ENCODE measurements at places on chromosomes 6 and 20.
A peak's percentile ranks its signal among the peaks of the same experiment; 100 is the strongest.

DNA sequence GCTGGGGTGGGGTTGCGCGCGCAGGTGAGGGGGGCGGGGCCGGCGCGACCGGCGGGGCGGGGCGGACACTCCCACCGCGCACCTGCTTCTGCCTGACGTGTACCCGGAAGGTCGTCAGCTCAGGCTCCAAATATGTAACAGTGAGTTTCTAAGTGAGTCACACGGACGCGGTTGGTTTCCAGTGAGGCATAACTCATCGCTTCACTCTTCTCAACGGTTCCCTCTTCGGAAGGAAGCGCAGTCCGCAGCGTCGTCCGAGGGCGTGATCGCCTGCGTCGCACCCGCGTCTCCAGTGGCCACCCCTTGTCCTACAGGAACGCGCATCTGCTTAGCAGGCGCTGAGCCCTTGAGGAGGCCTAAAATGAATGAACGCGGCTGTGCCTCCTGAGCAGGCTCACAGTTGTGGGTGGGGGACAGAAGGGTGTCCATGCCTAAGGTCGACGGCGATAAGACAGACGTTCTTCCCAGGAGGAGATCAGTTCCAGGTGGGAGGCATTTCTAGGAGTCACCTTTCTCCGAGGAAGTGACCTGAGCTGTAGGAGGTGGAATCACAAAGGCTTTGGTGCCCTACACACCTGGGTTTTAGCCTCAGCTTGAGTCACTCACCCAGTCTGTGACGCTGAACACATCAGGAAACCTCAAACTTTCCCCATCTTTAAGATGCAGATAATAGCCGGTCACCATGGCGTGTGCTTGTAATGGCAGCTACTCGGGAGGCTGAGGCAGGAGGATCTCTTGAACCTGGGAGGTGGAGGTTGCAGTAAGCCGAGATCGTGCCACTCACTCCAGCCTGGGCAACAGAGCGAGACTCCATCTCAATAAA lies 50.9 kb upstream of the EZR start:
- DNase-seq = no peak

DNA sequence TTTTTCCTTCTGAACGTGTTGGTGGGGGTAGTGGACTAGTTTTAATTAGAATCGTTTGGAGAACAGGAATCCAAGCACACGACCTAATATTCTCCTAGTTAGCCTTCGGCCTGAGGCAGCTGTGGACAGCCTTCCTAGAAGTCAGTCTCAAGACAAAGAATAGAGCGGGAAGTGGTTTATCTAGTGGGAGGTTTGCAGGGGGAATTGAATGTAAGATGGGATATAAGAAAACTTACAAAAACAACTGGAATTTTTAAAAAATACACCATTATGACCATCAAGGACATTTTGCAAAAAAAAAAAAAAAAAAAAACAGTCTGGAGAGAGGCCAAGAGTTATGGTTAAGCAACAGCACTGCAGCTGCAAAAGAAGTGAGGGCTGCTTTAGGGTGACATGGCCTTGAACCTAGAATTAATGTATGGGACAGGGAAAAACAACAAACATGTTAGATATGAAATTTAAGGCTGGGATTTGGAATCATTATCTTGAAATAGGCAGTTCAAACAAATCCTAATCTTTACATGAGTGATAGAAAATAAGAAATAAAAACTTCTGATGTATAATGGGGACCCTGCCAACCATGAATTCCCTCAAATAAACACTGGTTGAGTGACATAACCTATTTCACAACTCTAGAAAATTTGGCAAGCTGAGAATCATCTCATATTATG lies 40.2 kb downstream of the PLAGL1 start:
- DNase-seq = no peak

DNA sequence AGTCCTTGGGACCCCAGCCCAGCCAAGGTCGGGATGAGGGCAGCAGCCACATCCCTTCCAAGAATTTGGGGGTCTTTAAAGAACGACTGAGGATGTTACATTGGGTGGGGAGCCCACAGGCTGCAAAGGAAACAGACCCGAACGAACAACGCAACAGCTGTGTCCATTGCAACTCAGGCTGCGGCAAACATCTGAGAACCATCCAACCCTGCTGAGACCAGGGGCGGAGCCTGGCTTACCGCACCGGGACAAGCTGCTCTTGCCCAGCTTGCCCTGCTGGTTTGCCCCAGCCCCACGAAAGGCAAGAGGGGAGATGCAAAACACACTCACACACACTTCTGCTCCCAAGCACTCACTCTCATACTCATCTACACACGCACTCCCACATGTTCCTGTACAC lies 21.5 kb upstream of the TAF4 start:
- DNase-seq = no peak

GRCh38 chr6:71205336-71205956 lies 83.2 kb upstream of the OGFRL1 start:
- no peak for DNase-seq

DNA sequence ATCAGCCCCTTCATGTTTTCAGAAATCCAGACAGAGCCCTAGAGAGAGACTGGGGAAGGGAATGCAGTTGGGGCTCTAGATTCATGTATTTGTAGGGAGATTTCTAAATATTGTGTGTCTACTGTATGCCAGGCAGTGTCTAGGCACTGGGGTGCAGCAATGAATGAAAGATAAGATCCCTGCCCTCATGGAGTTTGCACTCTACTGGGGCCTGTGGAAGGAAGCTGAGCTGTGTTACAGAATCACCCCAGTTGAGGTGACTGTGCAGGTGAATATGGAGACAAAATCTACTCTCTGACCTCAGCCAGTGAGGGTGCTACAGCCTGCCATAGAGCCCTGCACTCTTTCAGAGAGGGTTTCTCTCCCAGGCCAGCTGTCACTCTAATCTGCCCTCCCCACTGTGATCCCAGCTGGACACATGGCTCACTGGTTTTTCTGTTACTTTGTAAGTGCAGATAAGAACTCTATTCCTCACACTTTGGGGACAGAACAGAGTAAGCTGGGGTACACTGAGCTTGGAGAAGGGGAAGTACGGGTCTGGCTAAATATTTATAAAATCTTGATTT lies 69.2 kb upstream of the E2F3 start:
- DNase-seq = no peak

- DNase-seq = peak; percentile 52
Measured at GRCh38 chr6:123042401-123042800, 46.4 kb downstream of the CLVS2 start.

Measured in G401 (cell line).